GM18507 (cell line): ENCODE measurements at places on chromosomes 1 and 21.

- no peak for DNase-seq
These were observed 3.6 kb downstream of the ACOT7 start for GRCh38 chr1:6389971-6390370.

DNA sequence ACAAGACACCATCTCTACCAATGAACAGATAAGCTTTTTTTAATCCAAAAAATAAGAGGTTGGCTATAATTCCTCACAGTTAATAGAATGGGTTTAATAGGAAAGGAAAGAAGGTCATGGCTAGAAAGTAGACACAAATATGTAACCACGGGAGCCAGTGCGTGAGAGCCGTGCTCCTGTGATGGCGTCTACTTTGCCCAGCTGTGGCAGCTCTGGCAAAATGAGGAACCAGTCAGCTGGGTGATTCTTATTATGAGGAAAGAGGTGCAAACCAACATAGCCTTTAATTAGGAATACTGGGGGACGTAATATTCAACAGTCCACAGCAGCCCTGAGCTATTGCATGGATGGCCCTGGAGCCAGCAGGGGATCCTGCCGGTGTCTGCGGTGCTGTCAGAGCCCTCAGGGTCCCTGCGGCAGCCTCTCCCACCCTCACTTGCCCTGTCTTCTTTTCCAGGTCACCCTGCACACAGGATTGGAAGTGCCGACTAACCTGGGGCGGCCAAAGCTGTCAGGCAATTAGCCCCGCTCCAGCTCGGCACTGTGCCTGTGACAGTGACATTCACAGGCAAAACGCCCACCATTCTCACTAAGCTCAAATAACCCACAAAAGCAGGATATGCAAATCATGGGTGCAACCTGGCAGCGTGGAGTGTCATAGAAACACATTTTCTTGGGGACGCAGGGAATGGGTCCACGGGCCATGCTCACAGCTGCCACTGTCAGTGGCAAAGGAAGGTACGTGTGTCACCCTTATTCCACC lies 25.9 kb upstream of the GNPAT start:
- DNase-seq: no peak

DNA sequence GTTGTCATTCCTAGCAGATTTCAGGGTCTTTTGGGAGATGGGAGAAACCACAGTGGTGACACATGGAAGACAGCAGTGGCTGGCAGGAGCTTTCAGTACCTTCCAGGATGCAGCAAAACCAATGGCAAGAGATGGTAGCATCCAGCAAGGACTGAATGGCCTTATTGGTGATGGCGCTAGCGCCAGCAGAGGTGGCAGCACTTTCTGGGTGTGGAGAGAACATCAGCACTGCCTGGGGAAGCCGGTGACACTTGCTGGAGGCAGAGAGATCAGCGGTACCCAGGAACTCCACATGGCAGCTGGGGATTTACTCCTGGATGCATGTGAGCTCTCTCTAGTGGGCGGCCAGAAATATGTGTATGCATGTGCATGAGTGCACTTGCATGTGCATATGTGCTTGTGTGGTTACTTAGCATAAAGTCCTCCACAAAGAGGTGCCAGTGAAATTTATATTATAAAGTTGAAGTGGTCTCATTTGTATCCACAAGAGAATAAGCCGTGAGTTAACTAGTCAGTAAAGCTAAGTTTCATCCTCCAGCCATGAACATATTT lies 364.7 kb downstream of the LMX1A start:
- no peak for DNase-seq

DNA sequence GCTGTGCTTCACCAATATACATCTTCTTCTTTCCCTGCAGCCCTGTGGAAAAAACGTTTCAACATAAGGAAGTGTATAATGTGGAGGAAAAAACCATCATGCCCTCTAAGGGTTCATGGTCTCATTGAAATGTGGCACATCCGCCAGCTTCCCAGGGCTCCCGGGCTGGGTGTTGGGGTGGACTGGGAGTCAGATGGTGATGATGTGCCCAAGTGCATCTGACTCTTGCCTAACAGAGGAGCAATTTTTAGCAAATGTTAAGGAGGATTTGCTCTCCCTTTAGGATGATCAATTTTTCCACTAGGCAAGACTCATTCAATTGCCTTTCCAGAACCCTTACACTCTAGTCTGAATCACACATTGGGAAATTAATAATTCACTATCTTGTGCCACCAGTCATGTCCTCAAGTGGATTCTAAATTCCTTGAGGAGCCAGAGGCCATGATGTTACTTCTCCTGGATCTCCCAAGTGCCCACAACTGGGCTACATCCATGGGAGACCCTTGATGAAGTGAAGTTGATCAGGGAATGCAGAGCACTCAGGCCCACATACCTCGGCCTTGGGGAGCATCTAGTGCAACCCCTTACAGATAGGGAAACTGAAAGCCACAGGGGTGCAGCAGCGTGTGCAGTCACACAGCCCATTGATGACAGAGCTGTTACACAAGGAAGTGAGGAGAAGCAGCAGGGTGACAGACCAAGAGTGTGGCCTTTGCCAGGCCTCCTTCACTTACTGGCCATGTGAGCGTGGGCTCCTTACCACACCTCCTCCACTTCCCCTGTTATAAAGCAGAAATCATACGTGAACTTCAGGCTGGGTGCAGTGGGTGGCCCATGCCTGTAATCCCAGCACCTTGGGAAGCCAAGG lies 100.0 kb upstream of the SLC44A3 start:
- DNase-seq: peak; percentile 46

DNA sequence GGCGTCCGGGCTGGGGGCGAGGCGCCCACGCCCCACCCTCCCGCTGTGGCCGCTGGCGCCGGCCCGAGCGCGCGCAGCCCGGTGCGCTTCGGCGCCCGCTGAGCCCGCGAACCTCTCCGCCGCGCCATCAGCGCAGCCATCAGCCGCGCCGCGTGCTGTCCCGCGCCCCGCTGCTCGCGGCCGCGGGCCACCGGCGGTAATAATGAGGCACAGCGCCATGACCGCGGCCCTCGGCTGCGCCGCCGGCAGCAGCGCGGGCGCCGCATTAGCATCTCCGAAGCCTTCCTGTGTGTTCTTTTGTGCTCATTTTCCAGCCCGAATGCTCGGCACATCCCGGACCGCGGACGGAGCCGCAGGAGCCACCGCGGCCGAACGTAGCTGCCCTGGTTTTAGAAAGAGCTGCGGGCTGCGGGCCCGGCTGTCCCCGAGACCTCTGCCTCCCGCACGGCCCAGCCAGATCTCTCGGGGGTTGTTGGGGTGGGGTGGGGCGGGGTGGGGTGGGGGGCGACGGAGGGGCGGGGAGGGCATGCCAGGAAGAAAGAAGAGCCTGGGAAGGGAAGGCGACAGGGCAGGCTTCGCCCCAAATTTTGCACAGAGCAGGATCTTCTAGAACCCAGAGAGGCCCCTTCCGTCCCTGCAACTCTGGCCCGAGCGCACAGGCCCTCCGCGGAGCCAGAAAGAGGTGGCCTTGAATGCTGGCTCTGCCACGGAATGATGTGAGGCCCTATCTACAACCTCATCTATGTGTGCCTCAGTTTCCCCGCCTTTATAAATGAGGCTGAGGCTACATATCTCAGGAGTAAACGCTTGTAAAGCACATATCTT lies 55.3 kb downstream of the RRAGC start:
- DNase-seq: no peak

GRCh38 chr1:84810343-84810742 lies 82.7 kb downstream of the LPAR3 start:
- DNase-seq: no peak

DNA sequence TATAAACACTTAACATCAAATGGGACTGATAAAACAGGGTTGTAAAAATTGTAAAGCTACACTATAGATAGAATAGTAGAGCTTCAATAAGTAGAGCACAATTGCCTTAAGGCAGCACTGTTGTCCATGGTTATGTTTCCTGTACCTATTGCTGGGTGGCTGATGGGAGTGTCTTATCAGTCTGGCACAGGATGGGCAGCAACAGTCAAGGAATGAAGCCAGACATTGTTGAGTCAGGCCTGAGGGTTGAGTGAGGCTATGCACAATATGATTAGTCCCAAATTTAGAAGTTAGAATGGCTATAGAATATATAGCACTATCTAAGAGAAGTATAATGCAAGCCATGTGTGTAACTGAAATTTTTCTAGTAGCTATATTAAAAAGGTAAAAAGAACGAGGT lies 25.0 kb upstream of the CD1D start:
- no peak for DNase-seq

GRCh38 chr1:54519709-54520108 lies 28.3 kb upstream of the ACOT11 start:
- no peak for DNase-seq

DNA sequence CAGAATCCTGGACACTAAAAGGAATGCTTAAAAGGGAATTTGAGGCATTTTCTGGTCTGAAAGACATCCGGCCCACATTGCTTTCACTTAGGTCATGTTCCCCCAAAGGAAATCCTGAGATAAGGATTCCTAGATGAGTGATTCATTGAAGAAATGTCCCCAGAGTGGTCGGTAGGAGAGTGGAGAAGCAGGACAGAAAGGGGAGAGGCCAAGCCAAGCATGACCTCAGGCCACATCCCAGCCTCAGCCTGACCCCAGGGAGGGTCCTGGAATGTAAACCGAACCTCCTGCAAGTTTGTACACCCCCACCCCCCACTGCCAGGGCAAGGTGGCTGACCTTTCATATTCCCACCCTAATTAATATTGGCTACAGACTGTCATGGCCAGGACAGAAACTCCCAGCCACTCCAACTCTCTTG lies 16.6 kb downstream of the HIVEP3 start:
- DNase-seq: no peak

DNA sequence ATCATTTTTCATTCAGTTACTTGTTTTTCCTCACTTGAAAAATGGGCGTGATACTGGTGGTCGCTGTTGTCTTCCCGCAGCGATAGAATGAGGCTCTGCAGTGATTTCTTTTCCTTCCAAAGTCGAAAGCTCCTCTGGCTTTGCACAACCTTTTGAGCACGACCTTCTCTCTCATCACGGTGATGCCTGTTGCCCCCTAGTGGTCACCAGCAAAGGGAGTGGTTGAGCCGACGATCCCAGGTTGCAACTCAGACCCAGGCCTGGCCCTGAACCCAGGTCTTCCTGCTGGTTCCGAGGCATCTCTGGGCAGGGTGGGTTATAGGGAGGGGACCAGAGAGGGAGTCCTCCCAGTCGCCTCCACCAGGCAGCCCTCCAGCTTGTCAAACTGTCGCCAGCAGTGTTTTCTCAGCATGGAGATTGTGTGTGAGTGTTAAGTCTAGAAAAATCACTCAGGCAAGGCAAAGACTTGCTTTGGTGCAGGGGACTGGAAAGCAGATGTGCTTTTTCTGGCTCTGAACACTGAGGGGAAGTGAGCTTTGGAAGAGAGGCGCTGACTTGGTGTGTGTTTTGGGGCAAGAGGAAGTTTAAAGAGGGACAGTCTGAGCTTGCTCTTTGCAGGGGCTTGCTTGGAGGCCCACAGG lies 285.3 kb downstream of the CAMTA1 start:
- peak; percentile 50 for DNase-seq

DNA sequence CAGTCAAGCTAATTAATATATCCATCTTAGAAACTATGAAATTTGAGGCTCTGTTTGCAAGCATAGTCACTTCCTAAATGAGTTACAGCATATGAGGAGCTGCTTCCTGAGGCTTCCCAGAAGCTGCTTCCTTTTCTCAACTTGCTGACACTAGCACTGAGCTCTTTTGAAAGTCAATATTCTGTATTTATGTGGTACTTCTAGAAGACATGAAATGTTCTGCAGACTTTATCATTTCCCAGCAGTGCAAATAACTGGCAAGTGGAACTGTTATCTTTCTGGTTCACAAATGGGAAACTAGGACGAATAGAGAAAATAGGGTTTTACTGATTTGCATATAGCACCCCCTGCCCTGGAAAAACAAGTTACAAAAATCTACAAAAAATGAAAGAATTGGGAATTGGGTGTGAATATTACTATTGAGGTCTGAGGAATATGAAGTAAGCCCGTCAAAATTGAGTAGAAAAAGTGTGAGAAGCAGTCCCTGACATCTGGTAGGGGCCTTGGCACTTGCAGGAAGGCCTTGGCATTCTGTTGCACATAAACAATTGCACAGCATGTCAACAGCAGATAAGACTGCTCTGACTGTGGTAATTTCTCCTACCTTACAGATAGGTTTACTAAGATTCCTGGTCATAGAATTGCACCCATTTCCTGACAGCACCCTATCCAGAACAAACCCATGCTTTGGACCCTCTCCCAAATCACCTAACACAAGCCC lies 7.1 kb downstream of the GIPC2 start:
- DNase-seq: no peak

GRCh38 chr1:6245869-6246496 lies 2.0 kb downstream of the HES3 start:
- no peak for DNase-seq

DNA sequence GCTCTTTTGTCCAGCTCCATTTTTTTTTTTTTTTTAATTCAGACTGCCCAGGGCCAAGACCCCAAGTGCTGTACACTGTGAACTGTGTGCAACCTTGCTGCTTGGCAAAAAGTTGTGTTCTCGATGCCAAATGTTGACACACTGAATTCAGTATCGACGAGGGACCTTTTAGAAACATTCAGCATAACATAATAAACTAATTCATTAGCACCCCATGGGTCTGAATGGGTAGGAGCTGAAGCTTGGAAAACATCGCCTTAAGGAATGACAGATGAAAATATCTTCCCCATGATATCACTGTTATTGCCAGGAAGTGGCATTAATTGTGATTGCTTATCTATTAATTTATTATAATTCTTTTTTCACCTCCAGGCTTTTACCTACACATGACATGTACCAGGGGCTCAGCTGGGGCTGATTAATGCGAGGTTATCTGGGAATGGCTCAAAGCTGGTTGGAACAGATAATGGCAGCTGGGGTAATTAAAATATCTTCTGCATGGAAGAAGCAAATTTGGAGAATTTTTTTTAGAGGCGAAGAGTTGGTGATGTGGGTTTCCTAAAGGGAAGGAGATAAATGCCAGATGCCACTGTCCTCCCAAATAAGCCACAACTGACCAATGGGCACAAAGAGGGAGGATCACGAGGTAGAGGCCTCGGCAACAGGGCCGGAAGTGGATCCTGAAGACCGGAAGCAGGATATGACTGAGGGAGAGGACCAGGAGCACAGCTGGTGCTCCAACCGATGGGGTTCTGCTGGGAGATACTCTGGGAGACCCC lies 169.3 kb downstream of the GRIK3 start:
- no peak for DNase-seq
